ENCODE measurements at places on chromosomes 1 and 21. TPM values are rescaled to one million over a fixed set of nuclear protein-coding genes. Genes with fewer than 3 reads are reported as not detected.

ADAMTSL4 gene
- 16.2 TPM for polyA plus RNA-seq

URB1 gene
- polyA plus RNA-seq = 10.2 TPM

CNKSR1 gene
- polyA plus RNA-seq = 18.4 TPM

TLCD4 gene
- polyA plus RNA-seq = 9.1 TPM

IL10 gene
- polyA plus RNA-seq = not detected

CRNN gene
- polyA plus RNA-seq = not detected

- no peak for DNase-seq
Measured at GRCh38 chr21:17466166-17466565, 46.7 kb upstream of the CXADR start.

DNA sequence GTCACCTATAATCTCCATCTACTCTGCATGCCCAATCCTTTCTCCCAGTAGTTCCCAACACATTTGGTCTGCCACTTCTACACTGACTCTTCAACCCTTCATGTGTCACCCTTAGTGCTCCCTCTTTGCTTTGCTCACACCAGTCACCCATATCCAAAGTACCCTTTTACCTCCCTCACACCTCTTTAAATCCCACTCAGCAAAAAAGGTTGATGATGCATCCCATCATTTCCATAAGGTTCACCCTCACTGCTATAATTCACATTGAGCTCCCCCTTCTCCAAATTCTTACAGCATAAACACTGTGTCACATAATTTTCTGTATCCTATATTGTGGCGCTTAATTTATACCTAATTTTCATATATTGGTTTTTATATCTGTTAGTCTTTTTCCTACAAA is 83.8 kb upstream of the ATP1B1 start:
- no peak for DNase-seq

GRCh38 chr1:186629341-186629740 is 50.9 kb downstream of the PTGS2 start:
- no peak for DNase-seq

DNA sequence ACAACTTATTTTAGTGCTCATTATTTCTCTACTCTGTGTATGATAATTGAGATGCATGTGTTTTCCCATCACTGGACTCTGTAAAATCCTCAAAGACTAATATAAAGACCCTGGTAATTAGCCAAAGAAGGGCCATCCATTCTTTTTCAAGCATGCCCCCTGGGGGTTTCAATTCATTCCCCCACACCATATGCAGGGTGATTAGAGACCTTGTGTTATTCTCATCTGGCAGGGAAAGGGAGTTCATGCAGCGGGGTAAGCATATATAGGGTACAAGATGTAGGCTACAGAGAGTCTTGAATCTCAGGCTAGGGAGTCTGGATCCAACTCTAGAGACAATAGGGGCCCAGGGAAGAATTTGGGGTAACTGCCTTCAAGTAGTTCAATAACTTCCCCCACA is 166.5 kb downstream of the TNR start:
- no peak for DNase-seq

GRCh38 chr1:113984710-113985109 is 5.4 kb downstream of the OLFML3 start:
- DNase-seq = no peak

DNA sequence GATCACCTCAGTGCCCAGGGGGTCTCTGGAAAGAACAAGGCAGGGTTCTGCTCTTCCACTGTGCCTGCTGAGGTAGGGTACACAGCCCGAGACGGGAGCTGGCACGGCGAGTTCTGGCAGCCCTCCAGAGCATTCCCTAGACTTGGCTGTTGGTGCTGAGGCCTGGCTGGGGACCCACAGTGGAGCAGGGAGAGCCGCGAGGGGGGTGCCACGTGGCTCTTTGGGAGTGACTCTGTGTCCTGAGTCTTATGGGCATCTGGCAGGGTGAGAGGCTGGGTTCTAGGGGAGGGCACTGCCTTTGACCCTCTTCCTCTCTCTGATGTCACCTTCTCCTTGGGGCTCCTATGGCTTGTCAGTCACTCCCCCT is 336.4 kb downstream of the CAMTA1 start:
- no peak for DNase-seq

DNA sequence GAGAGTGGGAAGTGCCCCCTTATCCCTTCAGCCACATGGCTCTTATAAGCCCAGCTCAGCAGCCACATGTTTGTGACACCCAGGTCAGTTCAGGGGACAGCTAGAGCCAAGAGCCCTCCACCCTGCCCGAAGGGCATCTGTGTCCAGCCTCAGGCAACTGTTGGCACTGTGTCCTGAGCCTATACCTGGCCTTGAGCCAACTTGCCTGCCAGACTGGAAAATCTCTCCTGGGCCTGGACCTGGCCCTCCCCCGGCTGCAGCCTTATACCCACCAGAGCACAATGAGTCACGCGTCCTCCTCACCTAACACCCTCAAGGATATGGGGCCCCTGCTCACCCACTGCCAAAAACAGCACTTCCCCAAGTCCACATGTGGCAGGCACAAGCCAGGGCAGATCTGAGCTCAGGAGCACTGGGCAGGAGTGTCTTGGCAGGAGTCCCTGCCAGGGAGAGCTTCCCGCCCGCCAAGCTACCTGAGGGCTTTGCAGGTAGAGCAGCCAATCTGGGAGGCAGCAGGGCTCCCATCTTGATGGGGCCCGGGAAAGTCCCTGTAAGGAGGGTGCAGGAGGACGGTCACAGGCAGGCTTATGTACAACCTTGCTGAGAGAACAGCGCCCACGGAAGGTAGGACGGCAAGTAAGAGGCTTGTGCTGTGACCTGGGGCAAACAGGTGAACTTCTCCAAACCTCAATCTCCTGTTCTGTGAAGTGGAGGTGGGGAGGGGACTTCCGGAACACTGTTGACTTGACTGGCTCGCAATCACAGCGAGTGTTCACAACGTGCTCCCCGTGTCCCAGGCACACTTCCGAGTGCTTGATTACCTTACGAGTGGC is 19.8 kb upstream of the HSPG2 start:
- no peak for DNase-seq

- no peak for DNase-seq
Measured at GRCh38 chr1:204377800-204378668, 18.3 kb upstream of the PLEKHA6 start.

GRCh38 chr1:12230549-12231275 is 882 bp downstream of the VPS13D start:
- DNase-seq = no peak

GRCh38 chr1:156852418-156852874 is 6.5 kb downstream of the INSRR start:
- peak; percentile 21 for DNase-seq

DNA sequence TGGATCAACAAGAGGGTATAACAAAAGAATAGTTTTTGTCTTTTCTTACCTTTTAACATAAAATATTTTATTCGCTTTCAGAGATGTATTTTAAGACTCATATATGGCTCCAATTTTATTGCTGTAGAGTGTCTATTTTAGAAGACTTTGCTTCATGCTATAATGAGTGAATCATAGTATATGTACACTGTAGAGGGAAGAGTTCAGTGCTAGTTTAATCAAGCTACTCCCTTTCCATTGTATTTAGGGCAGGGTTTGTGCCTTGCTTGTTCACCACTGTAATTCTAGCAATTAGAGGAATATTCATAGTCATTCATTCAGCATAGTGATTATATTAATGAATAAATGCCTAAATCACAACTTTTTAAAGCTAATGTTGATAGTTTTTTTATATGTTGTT is 78.8 kb downstream of the CEP350 start:
- DNase-seq = no peak

DNA sequence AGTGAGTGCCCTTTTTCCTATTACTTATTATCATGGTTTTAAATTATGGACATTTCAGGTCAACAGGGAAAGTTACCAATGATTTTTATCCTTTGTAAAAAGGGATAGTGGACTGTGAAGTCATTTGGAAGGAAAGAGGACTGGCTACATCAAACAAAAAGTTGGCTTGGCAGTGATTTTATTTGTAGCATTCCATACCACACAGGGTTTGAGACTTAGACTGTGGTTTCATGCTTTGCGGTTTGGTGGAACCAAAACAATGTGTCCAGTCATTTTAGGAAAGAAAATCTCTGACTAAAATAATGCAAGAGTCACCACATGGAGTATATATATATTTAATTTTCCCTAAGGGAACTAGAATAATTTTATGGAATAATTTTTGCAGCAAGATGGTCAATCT is 239.5 kb downstream of the HMCN1 start:
- DNase-seq = no peak

DNA sequence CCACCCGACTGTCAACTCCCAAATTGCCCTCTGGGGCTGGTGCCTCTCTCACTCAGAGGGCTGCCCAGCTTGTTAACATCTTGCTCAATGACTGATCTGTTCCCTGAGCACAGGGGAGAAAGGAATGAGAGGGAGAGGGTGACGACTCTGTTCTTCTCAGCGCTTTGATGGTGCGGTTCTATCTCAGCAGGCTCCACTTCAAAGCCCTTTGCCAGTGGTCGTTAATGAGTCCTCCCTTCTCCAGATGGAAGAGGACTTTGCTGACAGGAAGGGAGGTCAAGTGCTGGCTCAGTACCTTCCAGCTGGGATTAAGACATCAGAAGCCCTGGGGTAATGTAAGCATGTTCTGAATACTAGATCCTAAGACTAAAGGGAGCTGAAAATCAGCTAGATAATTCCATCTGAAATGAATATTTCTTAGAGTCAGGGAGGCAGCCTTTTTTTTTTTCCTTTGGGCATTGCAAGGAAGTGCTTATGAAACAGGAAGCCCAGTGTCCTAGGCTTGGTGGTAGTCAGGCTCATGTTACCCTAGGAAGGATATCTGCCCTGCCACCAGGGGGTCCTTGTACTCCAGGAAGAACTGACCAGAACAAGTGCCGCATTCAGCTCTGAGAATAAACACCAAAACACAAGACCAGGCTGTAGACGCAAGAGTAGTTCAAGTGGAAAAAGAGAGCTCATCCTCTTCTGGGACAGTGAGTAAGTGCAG is 4.7 kb downstream of the FMOD start:
- no peak for DNase-seq

DNA sequence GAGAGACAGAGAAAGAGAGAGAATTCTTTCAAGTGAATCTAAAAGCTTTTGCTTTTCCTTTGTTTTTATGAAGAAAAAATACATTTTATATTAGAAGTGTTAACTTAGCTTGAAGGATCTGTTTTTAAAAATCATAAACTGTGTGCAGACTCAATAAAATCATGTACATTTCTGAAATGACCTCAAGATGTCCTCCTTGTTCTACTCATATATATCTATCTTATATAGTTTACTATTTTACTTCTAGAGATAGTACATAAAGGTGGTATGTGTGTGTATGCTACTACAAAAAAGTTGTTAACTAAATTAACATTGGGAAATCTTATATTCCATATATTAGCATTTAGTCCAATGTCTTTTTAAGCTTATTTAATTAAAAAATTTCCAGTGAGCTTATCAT is 117.6 kb downstream of the PTPRC start:
- DNase-seq = no peak

DNA sequence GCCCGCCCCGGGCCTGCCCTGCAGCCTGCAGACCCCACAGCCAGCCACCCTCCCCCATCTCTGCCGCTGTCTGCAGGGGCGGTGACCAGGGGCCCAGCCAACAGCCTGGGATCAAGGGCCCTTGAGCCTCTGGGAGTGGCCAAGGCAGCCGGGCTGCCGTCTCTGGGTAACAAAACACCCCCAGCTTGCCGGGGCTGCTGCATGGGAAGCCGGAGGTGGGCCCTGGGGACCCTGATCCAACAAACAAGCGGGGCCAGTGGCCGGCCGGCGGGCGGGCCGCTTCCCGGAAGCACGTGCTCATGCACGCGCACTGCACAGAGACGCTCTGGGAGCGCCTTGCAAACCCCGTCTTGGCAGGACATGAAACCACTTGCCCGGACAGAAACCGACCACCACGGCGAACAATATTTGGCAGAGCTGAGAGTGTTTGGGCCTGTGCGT is 13.2 kb downstream of the MEGF6 start:
- no peak for DNase-seq

- no peak for DNase-seq
Measured at GRCh38 chr1:164780863-164781262, 221.9 kb downstream of the PBX1 start.

DNA sequence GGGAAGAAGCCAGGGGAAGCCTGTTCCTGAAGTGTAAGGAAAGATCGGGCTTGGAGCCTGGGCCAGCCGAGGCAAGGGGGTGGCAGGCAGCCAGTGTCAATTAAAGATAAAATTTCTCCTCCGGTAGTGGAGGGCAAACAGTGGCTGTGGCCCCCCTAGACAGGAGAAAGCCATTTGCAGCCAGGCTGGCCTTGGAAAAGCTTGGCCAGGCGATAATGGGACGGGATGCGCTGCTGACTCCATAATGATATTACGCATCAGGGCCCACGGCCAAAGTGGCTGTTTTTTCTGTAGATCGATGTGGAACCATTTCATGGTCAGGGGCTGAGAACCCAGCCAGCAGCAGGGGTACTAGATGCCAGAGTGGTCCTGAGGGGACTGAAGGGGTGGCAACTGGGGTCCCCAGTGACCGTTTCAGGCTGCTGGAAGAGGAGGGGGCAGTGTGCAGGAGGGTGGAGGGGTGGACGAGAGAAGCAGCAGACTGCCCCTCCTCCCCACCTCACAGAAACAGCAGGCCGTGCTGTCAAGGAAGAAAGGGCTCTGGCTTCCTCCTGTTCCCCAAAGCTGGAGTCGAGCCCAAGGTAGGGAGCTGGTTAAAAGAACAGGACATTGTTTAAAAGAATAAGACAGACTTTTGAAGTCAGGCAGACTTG is 25.2 kb downstream of the KCNC4 start:
- no peak for DNase-seq

DNA sequence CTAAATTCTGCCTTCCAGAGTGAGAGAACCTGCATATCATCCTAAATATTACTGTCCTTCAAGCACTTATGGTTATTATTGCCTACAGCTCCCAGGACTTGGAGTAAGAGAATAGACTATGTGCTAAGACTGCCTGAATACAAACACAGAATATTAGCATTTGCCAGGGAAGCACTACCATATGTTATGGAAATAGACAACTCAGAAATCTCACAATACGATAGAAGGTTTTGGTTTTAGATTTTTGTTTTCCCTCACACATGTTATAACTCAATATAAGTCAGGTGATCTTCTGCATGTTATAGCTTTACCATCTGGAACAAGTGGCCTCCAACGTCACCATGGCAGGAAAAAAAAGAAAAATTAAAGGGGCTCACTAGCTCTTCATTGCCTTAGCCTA is 413.9 kb downstream of the LRRIQ3 start:
- DNase-seq = no peak

- DNase-seq = no peak
Measured at GRCh38 chr1:45574105-45574626, 9.7 kb upstream of the NASP start.
